Activated CD8-positive, alpha-beta T cell treated with anti-CD3 and anti-CD28 coated beads, Interleukin-2, amount 10 ng/mL, durations not matched to agents 7 days and 5 days (primary cell): ENCODE measurements at places on chromosomes 5 and 9.

GRCh38 chr5:9239626-9240025 is 306.2 kb downstream of the SEMA5A start:
- H3K4me1 ChIP-seq = no peaks in the 10 kb centered on the region
- H3K27ac ChIP-seq = no peak overlapping the region
- no peaks in the 10 kb centered on the region for H3K27me3 ChIP-seq
- DNase-seq = no peak
- no peaks in the 10 kb centered on the region for H3K36me3 ChIP-seq

- no peak overlapping the region for H3K4me3 ChIP-seq
- H3K36me3 ChIP-seq = no peaks in the 10 kb centered on the region
- no peak overlapping the region for H3K27ac ChIP-seq
- DNase-seq = no peak
- no peaks in the 10 kb centered on the region for H3K4me1 ChIP-seq
Measured at GRCh38 chr5:93188876-93189485, 392.0 kb downstream of the NR2F1-AS1 start.

DNA sequence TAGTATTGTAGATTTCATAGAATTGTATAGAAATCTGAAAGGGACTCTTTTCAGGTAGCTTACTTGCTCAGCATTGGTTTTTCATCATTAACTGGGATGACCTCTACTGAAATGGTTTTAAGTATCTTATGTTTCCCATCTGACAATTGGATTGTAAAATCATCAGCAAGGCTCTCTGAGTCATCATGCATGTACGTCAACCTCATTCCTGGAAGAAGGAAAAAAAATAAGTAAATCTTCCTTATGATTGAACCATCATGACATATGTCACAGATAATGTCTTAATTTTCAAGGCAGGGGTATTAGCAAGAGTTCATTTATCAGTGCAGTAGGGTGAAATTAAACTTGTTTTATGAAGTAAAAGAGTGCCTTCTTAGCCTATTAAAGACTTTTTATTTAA is 74.9 kb upstream of the CER1 start:
- H3K27me3 ChIP-seq = no peaks in the 10 kb centered on the region
- H3K27ac ChIP-seq = no peak overlapping the region
- no peak for DNase-seq
- no peak overlapping the region for H3K4me3 ChIP-seq

DNA sequence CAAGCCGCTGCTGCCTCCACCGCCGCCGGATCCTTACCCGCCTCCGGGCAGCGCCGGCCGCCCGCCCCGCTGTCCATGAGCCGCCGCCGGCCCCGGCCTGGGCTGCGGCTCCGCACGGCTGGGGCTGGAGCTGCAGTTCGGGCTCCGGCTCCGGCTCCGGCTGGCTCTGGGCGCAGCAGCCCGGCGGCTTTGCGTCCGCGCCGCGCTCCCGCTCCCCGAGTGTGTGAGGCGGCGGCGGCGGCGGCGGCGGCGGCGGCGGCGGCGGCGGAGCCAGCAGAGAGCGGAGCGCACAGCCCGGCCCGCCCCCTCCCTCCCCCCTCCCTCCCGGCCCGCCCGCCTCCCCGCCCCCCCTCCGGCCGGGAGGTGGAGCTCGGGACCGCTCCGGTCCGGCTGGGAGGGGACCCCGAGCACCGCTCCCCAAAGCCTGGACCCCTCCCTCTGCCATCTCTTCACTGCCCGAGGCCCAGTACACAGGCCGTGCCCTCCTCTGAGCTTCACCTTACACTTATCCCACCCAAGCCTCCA is at the start of gene PCDH1:
Gene PCDH1, minus strand, starts transcription at position 225 of the 525 bp plus-strand sequence. Its CDS starts 148 bp downstream, at position 77.
- peaks cover 24% of the 10 kb centered on the region for H3K4me1 ChIP-seq
- H3K27ac ChIP-seq = no peak within 1 kb of the TSS
- DNase-seq = no peak
- peaks cover 76% of the 10 kb centered on the region for H3K27me3 ChIP-seq
- peak within 1 kb of the TSS; percentile 30 for H3K4me3 ChIP-seq

GRCh38 chr9:91845879-91846278 is 104.1 kb downstream of the ROR2 start:
- H3K27me3 ChIP-seq = peaks cover 17% of the 10 kb centered on the region
- no peak for DNase-seq
- no peak overlapping the region for H3K27ac ChIP-seq
- H3K4me3 ChIP-seq = no peak overlapping the region

- DNase-seq = no peak
- H3K27me3 ChIP-seq = peaks cover 8% of the 10 kb centered on the region
- H3K36me3 ChIP-seq = no peaks in the 10 kb centered on the region
- no peaks in the 10 kb centered on the region for H3K4me1 ChIP-seq
Measured at GRCh38 chr5:14156290-14156649, 13.1 kb downstream of the TRIO start.

DNA sequence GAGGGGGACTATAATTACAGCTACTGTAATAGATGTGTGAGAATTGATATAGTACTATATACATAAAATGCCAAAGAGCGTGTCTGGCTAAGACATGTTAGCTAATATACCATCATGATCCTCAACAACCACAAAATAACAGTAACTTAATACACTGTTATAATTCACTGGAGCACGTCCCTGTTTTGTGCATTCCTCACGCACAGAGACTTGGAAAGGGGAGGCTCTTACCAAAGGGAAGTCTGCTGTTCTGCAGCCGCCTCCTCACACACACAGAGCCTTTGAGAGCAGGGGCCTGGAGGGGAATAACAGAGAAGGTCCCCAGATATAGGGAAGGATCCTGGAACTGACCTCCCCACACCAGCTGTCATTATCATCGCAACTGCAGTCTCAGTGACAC is 97.3 kb downstream of the ANKRD18A start:
- H3K4me1 ChIP-seq = no peaks in the 10 kb centered on the region
- H3K27me3 ChIP-seq = peaks cover 3% of the 10 kb centered on the region
- no peak overlapping the region for H3K27ac ChIP-seq
- DNase-seq = no peak
- H3K4me3 ChIP-seq = no peak overlapping the region

DNA sequence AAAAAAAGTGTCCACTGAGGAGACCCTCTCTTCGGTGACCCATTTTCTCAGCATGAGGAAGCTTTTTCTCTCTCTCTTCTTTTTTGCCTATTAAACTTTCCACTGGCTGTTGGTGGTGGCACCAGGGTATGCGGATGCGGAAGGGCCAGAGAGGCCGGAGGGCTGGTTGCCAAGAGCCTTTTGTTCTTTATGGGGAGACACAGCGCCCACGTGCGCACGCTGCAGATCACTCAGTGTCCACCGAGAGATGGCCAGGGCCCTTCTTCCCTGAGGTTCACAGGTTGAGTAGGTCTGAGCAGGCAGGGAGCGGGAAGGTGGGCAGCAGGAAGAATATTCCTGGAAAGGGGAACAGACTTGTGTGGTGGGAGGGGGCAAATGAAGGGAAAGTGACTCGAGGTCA is 69.1 kb downstream of the STK10 start:
- H3K4me3 ChIP-seq = no peak overlapping the region
- no peak for DNase-seq
- H3K27me3 ChIP-seq = no peaks in the 10 kb centered on the region
- H3K36me3 ChIP-seq = peaks cover 70% of the 10 kb centered on the region
- peak overlapping the region; percentile 80 for H3K27ac ChIP-seq

- H3K36me3 ChIP-seq = no peaks in the 10 kb centered on the region
- no peaks in the 10 kb centered on the region for H3K27me3 ChIP-seq
- no peaks in the 10 kb centered on the region for H3K4me1 ChIP-seq
- H3K27ac ChIP-seq = no peak overlapping the region
Measured at GRCh38 chr9:80664327-80665210, 1024.8 kb downstream of the TLE1 start.

- H3K27me3 ChIP-seq = no peaks in the 10 kb centered on the region
- peak; percentile 76 for DNase-seq
- peaks cover 9% of the 10 kb centered on the region for H3K36me3 ChIP-seq
- H3K4me3 ChIP-seq = peak within 1 kb of the TSS; percentile 85
- H3K4me1 ChIP-seq = peaks cover 47% of the 10 kb centered on the region
Measured at GRCh38 chr5:95620030-95620869, at the start of gene GPR150. Gene GPR150, plus strand, starts transcription at chr5:95620087. Its CDS starts 189 bp downstream, at chr5:95620276.

GRCh38 chr9:79387101-79387835 is 184.5 kb upstream of the TLE4 start:
- H3K27me3 ChIP-seq = no peaks in the 10 kb centered on the region
- H3K4me3 ChIP-seq = no peak overlapping the region

DNA sequence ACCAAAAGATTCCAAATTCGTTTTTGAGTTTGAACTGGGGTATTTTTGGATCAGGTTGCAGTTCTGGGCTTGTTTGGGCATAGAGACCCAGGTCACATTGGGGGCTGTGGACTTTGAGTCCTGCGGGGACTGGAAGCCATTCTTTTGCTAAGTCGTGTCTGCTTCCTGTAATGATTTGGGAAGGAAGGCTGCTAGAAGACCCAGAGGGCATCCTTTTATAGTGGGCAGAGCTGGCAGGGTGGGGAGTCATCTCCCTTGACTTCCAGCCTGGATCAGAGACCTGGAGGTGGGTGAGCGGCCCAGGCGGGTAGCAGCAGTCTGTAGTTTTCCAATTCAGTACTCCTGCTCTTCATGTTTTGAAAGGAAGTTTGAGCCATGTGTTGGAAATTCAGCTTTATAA is 11.3 kb downstream of the ZNF618 start:
- no peak for DNase-seq
- peaks cover 1% of the 10 kb centered on the region for H3K36me3 ChIP-seq
- H3K27ac ChIP-seq = no peak overlapping the region

DNA sequence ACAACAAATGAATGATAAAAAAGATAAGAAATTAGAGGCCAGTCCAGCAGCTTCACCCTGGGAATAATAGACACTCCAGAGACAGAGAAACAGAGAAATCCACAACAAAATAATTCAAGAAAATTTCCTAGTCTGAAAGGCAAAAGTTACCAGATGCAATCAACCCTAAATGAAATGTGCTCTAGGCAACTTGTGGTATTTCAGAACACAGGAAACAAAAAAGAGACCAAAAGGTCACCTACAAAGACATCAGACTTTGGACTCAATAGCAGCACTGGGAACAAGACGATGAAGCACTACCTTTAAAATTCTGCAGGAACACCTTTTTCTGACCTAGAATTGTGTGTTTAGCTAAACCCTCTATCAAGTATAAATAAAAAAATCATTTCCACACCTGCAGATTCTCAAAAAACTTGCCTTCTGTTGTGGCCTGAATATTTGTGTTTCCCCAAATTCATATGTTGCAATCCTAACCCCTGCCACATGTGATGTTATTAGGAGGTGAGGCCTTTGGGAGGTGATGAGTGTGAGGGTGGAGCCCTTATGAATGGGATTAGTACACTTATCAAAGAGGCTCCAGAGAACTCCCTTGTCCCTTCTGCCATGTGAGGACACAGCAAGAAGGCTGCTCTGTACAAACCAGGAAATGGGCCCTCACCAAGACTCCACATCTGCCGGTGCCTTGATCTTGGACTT is 5.9 kb upstream of the MAPK9 start:
- no peak overlapping the region for H3K27ac ChIP-seq
- peaks cover 4% of the 10 kb centered on the region for H3K27me3 ChIP-seq
- no peak for DNase-seq
- H3K4me3 ChIP-seq = no peak overlapping the region
- H3K4me1 ChIP-seq = peaks cover 26% of the 10 kb centered on the region

- peaks cover 3% of the 10 kb centered on the region for H3K36me3 ChIP-seq
- H3K27me3 ChIP-seq = peaks cover 20% of the 10 kb centered on the region
- H3K27ac ChIP-seq = no peak overlapping the region
- no peak overlapping the region for H3K4me3 ChIP-seq
- peaks cover 4% of the 10 kb centered on the region for H3K4me1 ChIP-seq
- peak; percentile 13 for DNase-seq
Measured at GRCh38 chr5:6822068-6822467, 108.8 kb downstream of the TENT4A start.

GRCh38 chr9:32004431-32005076 is 379.9 kb upstream of the ACO1 start:
- no peak overlapping the region for H3K27ac ChIP-seq
- H3K4me3 ChIP-seq = no peak overlapping the region
- H3K36me3 ChIP-seq = no peaks in the 10 kb centered on the region

GRCh38 chr5:124131466-124131865 is 615.0 kb downstream of the ZNF608 start:
- H3K4me1 ChIP-seq = no peaks in the 10 kb centered on the region
- H3K4me3 ChIP-seq = no peak overlapping the region
- no peak for DNase-seq
- no peaks in the 10 kb centered on the region for H3K27me3 ChIP-seq
- no peak overlapping the region for H3K27ac ChIP-seq
- no peaks in the 10 kb centered on the region for H3K36me3 ChIP-seq

DNA sequence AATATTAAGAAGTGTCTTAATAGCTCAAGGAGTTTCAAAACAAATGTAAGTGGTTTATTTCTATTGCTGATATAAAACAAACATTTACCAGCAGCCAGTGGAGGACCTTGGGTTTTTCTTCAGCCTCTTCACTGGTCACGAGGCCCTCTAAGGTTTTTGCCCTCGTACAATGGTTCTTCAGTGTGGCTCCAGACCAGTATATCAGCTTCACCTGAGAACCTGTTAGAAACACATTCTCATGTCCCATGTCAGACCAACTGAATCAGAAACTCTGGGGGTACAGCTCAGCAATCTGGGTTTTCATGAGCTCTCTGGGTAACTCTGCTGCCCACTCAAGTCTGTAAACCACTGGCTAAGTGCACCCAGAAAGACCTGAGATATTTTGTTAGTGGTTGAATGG is 12.9 kb downstream of the WWC1 start:
- H3K27me3 ChIP-seq = peaks cover 2% of the 10 kb centered on the region
- no peak overlapping the region for H3K27ac ChIP-seq
- no peaks in the 10 kb centered on the region for H3K4me1 ChIP-seq
- H3K4me3 ChIP-seq = no peak overlapping the region
- DNase-seq = no peak

DNA sequence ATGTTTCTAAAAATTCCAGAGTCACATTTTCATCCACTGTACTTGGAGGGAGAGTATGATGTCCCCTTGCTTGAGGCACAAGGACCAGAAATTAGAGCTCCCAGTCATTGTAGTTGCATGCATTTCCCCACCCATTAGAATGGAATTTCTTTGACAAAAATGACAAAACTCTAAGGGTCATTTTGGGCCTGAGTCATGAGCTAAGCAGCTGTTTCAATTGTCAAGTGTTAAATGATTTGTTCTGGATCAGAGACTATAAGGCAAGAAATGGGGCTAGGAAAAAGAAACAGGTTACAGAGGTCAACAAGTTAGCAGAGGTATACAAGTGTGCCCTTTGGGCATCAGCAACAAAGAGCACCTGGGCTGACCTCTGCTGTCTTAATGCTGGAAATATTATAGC is 131.2 kb upstream of the IQGAP2 start:
- H3K27ac ChIP-seq = no peak overlapping the region
- H3K4me3 ChIP-seq = no peak overlapping the region
- no peaks in the 10 kb centered on the region for H3K27me3 ChIP-seq

DNA sequence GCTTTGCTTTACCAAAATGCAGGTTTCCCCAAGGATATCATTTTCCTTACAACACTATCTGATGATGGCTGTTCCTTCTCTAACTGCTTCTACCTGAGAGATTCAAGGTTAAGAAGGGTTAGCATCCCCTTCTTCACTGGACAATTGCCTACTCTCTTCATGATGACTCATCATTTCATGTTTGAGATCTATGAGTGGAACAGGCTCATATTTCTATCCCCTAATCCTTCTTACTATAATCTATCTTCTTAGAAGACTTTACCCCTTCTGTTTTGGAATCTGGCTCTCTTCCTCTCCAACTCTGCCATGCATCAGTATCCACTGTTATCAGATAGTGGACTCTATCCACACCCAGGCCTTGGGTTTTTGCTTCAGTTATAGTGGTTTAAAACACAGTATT is 54.3 kb downstream of the NR3C1 start:
- H3K4me3 ChIP-seq = no peak overlapping the region
- no peak for DNase-seq
- peaks cover 19% of the 10 kb centered on the region for H3K36me3 ChIP-seq
- no peaks in the 10 kb centered on the region for H3K27me3 ChIP-seq
- peaks cover 40% of the 10 kb centered on the region for H3K4me1 ChIP-seq
- no peak overlapping the region for H3K27ac ChIP-seq
